Diencephalon (tissue), 1 donor: ENCODE measurements at places on chromosomes 1 and 21. TPM values are rescaled to one million over a fixed set of nuclear protein-coding genes. Genes with fewer than 3 reads are reported as not detected.

The TEX38 gene
- not detected for total RNA-seq

The C1QC gene
- 18.0 TPM for total RNA-seq

The DYRK3 gene
- total RNA-seq: 18.0 TPM

The OLFML3 gene
- 19.8 TPM for total RNA-seq

The TTLL10 gene
- total RNA-seq: 0.69 TPM
